ENCODE measurements at places on chromosomes 3 and 15.

GRCh38 chr3:156702367-156702766 is 28.0 kb downstream of the TIPARP start:
- no peak for DNase-seq

DNA sequence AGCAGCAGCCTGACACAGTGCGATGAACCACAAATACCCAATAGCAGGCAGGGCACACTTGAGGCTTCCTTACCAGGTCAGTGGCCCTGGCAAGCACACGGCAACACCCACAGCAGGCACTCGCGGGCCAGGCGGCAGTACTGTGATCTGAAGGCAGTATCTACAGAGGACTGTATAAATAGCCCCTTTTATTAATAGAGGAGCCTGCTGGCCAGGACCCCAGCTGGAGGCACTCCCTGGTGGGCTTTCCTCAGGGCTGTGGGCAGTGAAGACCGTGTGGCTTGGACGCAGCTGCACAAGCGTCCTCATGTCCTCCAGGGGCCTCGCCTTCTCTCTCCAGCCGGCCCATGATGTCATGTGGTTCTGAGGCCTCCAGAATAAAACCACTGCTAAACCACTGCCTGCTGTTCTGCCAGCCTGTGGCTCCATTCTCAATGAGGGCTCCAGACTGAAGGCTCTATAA is 44.1 kb downstream of the LRIG1 start:
- no peak for DNase-seq

DNA sequence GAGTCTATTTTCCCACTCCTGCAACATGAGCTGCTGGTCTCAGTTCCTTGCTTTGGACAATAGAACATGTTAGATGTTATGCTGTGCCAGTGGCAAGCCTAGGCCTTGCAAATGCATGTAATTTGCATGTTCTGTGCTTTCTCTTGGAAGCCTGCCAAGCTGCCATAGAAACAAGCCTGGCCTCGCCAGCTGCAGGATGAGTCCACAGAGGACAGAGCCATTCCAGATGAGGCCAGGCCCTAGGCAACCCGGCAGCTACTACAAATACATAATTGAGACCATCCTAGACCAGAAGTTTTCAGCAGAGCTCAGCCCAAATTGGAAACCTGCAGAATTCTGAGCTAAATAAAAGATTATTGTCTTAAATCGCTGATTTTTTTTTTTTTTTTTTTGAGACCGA is 39.6 kb downstream of the TRIM69 start:
- DNase-seq: no peak

- no peak for DNase-seq
These were observed 266.2 kb downstream of the NLGN1 start for GRCh38 chr3:173663696-173664111.

- no peak for DNase-seq
These were observed 24.0 kb downstream of the PLA2G4B start for GRCh38 chr15:41862515-41863116.
